ENCODE measurements at places on chromosomes 7 and 10.

- DNase-seq, result no peak
Observed at GRCh38 chr10:126439942-126440341, 51.7 kb upstream of the ADAM12 start.

- DNase-seq, result no peak
Observed at GRCh38 chr10:97060441-97061084, 125.2 kb downstream of the SLIT1 start.

DNA sequence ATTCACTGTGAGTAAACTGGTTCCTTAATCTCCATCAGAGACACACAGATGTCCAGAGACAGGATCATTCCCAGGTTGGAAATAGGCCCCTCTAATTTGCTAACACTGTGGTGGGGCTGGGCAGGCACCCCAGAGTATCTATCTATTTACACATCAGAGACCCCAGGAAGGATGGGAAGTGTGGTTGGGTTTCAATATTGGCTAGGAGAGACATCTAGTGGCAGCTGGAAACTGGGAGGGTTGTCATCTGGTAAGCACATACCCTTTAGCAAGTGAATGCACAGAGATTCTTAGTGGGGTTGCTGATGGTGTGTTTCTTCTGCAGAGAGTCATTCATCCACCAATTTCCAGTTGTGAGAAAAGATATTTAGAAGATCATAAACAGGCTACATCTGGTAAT, 36.0 kb upstream of the NRG3 start:
- no peak for DNase-seq

DNA sequence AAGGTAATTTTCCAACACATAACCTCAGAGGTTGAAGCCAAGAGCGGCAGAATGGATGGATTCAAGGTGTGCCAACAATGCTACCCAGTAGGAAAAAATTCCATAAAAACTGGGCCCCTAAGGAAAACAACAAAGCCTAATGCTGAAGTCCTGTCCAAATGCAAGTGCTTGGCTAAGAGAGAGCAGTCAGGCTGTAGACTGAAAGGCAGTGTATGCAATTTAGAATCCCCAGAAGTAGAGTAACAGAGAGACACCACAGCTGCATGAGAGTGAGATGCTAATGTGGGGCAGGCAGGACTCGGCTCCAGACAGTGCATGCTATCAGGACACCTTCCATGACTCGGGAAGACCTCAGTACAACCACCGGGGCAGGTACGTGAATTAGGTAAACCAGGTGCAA, 124.5 kb downstream of the ZFAND4 start:
- no peak for DNase-seq
